ENCODE measurements at places on chromosomes 7 and 10. TPM values are rescaled to one million over a fixed set of nuclear protein-coding genes. Genes with fewer than 3 reads are reported as not detected.

H2BK1 gene
- total RNA-seq = not detected

OR6V1 gene
- not detected for total RNA-seq

PTN gene
- not detected for total RNA-seq

NRF1 gene
- total RNA-seq = 10.1 TPM

GDF10 gene
- not detected for total RNA-seq
